ENCODE measurements at places on chromosomes 5 and 9. TPM values are rescaled to one million over a fixed set of nuclear protein-coding genes. Genes with fewer than 3 reads are reported as not detected.

OBP2B gene
- total RNA-seq = not detected

IFNA4 gene
- total RNA-seq = not detected

NIM1K gene
- 12.7 TPM for total RNA-seq

IFNA16 gene
- not detected for total RNA-seq

PDLIM4 gene
- 6.2 TPM for total RNA-seq

SIT1 gene
- total RNA-seq = not detected

EQTN gene
- 1.4 TPM for total RNA-seq

TRIM7 gene
- 1.6 TPM for total RNA-seq

LCN1 gene
- not detected for total RNA-seq

GHR gene
- 6.0 TPM for total RNA-seq

All from diencephalon (tissue), 1 donor.